Fibroblast of lung (primary cell): ENCODE measurements at places on chromosomes 16 and 17.

DNA sequence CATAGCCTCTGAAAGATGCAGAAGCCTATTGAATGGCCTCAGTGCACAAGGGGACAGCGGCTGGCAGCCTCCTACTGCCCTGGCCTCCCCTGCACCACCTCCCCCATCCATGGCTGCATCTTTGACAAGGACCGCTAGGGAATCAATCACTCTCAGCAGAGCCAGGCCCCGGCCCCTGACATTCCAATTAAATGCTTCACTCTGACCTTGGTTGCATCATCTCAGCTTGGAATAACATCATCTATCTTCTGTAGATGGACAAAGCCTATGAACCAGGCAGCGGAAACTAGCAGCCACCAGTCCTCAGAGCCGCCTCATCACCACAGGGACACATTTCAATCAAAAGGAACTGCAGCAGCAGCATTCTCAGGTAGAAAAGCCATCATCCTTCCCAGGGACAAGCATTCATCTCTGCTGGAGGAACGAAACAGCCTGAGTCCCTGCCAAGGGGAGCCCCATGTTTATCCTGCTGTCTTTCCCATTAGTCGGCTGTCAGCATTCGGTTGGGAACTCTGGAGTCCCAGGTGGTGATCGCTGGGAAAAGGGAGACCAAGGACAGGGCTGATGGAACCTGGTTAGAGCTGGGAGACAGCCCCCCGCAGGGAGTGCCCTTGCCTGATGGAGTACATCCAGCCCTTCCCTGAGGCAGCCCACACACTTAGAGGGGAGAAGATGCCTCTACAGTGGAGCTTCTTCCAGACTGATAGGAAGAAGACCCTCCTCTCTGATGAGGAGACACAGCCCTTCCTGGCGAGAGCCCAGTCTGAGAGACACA, 11.5 kb upstream of the TMEM132E start:
- DNase-seq, result no peak

DNA sequence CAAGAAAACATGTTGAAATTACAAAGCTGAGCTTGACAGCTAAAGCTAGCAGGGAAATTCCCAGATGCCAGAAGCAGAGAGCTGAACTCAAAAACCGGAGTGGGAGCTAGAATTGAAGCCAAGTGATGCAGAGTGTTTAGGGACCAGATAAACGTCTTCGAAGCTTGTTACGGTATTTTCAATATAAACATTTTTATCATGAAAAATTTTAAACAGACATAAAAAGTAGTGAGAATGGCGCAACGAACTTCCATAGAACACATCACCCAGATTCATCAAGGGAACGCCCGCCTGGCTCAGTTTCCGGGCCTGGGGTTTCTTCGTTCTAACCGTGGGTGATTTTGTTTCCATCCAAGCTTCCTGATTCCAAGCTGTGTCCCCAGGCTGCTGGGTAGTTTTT, 18.1 kb downstream of the SPNS2 start:
- no peak for DNase-seq

- DNase-seq, result no peak
Measured at GRCh38 chr16:52545222-52545897, 1.6 kb downstream of the TOX3 start.

DNA sequence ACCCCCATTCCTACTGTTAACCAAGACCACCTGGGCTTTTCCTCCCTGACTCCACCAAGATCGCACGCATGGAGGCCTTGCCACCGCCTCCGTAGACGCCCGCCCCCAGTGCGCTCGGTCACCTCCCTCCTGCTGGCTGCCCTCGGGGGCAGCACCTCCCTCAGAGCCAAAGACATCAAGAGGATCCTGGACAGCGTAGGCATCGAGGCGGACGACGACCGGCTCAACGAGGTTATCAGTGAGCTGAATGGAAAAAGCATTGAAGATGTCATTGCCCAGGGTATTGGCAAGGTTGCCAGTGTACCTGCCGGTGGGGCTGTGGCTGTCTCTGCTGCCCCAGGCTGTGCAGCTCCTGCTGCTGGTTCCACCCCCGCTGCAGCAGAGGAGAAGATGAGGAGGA, 1.2 kb downstream of the EFCAB3 start:
- DNase-seq, result no peak
